ENCODE measurements at places on chromosomes 6 and 20.
A peak's percentile ranks its signal among the peaks of the same experiment; 100 is the strongest.

DNA sequence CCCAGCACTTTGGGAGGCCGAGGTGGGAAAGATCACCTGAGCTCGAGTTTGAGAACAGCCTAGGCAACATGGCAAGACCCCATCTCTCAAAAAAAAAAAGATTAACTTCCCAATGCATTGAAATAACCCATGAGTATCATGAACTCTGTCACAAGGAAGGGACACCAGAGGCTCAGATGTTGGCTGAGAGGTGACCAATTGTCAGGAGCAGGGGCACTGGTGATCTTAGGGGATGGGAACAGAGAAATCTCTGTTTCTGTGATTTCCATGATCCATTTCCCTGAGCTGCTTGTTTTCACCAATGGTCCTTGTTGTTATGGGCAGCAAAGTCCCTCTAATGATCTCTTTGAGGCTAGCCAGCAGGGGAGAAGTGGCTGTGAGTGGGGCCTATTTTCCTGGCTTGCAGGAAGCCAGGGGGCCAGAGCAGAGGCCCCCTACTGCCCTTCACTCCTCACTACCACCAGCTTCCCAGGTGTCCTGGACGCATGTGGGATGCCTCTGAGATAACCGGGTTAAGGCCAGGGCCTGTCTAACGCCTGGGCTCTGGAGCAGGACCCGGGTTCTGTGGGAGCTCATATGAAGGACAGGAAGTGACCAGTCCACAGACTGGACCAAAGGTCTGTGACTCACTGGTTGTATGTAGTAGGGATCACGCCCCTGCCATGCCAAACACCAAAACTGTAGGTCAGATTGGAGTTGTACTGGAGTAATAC is 54.4 kb downstream of the PCNA start:
- no peak for DNase-seq

DNA sequence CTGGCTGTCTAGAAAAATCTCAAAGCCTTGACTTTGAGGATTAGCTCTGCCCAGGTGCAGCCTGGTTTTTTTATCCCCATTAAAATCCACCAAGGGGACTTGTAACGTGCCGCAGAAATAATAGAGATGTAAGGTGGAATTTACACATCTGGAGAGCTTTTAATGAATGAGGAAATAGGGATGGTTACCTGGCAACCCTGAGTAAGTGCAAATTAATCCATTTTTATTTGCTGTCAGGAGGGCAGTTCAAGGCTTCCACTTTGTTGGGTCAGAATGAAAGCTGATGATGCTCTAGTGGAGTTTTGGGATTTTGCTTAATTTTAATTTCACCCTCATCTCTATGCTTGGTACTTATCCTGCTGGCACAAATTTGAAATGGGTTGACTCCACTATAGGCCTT is 163.4 kb upstream of the CEP162 start:
- DNase-seq, result no peak

GRCh38 chr20:39048000-39048696 is 86.0 kb downstream of the DHX35 start:
- DNase-seq, result peak; percentile 65

DNA sequence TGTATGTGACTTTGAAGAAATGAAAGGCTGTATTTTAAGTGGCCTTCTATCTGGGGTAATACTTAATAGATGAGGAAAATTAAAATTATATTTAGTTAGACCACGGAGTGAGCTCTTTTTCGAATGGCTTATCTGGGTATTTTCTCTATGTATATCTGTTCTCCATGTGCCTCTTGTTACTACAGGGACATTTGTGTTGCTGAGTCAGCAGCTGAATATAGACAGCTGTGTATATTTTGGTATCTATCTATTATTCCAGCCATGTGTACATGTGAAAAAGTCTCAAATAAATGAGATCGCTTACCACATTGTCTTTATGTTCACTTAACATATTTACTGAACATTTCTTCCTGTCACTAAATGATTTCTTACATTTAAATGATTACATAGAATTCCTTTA is 57.2 kb downstream of the TMEM200A start:
- DNase-seq, result no peak

DNA sequence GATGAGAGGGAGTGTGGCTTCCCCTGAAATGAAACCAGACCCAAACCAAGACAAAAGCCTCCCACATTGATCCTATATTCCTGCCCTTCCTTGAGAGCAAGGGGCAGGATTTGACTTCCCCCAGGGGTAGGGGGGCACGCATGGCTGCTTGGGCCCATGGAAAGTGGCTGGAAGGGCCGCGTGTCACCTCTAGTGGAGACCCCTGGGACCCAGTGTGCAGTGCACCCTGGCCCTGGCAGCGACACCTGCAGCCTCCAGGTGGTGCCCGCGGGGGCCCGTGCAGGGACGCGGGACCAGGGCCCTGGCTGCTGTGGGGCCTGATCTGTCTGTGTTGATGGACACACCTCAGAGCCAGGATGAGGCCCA is 18.0 kb upstream of the SLCO4A1 start:
- DNase-seq, result no peak

GRCh38 chr6:19905584-19905983 is 68.4 kb downstream of the ID4 start:
- no peak for DNase-seq

DNA sequence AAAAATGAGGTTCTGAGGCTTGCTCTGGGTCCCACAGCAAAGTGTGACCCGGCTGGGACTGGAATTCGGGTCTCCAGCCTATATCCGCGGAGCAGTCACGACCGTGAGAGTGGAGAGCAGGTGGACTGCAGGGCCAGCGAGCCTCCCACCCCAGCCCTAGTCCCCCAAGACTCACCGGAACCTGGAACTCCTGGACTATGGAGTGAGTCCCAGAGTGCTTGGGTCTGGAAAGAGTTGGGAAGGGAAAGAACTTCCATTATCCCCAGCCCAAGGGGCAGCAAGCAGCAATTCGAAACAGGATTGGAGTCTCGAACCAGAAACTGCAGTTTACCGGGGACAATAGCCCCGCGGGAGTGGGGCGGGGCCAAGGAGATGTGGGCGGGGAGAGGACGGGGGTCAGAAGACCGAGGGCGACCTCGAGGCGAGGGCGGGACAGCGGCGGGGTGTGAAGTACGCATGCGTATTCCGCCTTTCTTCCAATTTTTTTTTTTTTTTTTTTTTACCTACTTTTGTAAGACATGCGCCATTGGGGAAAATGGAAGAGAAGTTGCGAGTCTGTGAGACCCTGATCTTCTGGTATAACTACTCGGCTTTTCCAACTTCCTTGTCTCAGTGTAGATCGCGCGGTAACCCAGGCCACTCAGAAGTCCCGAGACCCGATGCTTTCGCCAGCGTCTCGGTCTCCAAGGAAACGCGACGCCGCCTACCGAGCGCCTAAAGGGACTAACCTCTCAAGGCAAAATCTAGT is at the start of gene C20orf96:
TSS of gene C20orf96 (minus strand) at position 667 of the 748 bp plus-strand sequence. CDS start at position 527, 140 bp downstream.
- peak; percentile 83 for DNase-seq

- DNase-seq, result no peak
These were observed 667.6 kb downstream of the KIF16B start for GRCh38 chr20:15905661-15906060.
